ENCODE measurements at places on chromosomes 7 and 10.

DNA sequence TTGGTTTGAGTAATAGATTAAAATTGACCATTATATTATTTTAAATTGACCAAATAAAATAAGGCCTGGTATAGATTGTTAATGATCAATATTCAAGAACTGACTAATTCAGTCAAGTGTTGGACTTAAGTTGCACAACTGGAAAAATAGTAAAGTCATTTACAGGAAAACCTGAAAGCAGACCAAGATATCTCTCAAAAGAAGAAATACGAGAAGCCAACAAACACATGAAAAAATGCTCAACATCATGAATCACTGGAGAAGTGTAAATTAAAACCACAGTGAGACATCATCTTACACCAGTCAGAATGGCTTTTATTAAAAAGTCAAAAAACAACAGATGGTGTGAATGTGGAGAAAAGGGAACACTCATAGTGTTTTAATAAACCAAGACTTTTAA lies 80.4 kb upstream of the MALRD1 start:
- no peak for DNase-seq

GRCh38 chr10:112628951-112629609 lies 182.1 kb downstream of the VTI1A start:
- DNase-seq = no peak

DNA sequence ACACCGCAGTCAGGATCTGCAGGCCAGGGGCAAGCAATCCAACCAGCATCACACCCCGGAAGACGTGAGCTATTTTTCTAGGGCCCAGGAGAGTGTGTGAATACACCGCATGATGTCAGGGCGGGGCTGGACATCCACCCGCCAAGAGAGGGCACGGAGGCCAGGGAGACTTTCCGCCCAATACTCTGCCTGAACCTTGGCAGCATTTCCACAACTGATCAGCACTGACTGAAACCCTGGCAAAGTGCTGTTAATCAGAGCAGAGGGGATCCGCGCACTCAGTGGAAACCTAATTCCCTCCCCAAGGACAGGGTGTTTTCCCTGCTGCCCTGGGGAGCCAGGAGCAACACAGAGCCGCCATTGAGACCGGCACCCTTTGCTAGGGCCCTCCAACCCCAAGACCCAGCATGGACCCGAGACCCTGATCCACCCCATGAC lies 8.2 kb downstream of the MAD1L1 start:
- DNase-seq = no peak

DNA sequence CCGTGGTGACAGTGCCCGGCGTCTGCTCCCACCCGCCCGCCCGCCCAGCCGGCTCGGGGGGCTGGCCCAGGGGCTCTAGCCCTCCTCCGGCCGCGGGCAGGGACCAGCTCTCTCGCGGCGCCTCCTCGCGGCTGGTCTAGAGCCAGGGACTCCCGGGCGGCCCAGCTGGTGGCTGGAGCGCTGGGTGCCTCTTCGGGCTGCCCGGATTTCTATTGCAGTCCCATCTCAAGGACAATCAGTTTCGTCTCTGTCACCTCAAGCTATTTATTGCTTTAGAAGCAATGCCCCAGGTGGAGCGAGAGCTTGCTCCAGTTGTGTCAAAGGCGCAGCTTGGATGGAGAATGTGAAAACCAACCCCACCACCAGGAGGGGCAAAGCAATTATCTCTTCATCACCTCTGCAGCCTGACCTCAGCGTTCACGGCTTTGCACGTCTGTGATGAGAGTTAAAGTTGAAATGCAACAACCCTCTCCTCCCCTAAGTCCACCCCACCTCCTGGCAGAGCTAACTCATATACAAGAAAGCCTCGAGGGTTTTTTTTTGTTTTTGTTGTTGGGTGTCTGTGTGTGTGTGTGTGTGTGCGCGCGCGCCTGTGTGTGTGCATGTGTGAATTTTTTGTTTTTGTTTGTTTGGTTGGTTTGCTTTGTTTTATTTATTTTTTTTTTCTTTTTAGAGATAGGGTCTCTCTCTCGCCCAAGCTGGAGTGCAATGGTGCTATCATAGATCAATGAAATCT lies at the start of gene ITGA8:
Gene ITGA8, minus strand, starts transcription at position 24 of the 736 bp plus-strand sequence. CDS start 151 bp downstream, outside the sequence.
- DNase-seq = no peak

- DNase-seq = no peak
Observed at GRCh38 chr10:88987243-88987725, 3.3 kb upstream of the FAS start.
